CD4-positive, alpha-beta memory T cell (primary cell): ENCODE measurements at places on chromosomes 6 and 20. TPM values are rescaled to one million over a fixed set of nuclear protein-coding genes. Genes with fewer than 3 reads are reported as not detected.

- DNase-seq: no peak
- no peak overlapping the region for H3K4me3 ChIP-seq
- H3K27ac ChIP-seq: no peak overlapping the region
- H3K4me1 ChIP-seq: no peaks in the 10 kb centered on the region
These were observed 28.3 kb upstream of the CSNK2A1 start for GRCh38 chr20:571754-572441.

- H3K27me3 ChIP-seq: no peaks in the 10 kb centered on the region
- DNase-seq: no peak
- no peak overlapping the region for H3K4me3 ChIP-seq
- H3K27ac ChIP-seq: no peak overlapping the region
- no peaks in the 10 kb centered on the region for H3K4me1 ChIP-seq
These were observed 107.0 kb upstream of the EYS start for GRCh38 chr6:65814071-65814470.

DNA sequence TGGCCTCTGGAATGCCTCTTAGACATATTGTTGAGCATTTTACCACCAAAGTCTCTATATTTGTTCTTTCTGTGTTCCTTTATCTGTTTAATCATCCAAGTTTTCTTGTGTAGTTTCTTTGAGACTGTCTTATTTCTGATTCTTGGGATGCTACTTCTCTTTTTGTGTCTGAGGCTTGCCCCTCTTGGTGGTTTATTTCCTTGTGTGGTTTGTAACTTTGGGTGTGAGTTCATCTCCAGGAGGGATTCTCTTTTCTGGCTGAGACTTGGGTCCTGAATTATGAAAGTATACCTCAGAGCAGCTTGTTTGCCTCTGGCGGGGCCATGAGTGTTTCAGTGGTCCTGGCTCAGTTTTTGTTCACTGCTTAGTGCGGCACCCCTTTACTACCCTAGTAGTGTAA, 33.9 kb downstream of the PPARD start:
- H3K4me3 ChIP-seq: no peak overlapping the region
- H3K36me3 ChIP-seq: no peaks in the 10 kb centered on the region
- peaks cover 11% of the 10 kb centered on the region for H3K4me1 ChIP-seq

- H3K36me3 ChIP-seq: no peaks in the 10 kb centered on the region
- DNase-seq: no peak
- H3K4me3 ChIP-seq: no peak overlapping the region
- no peaks in the 10 kb centered on the region for H3K4me1 ChIP-seq
- no peak overlapping the region for H3K27ac ChIP-seq
These were observed 9.0 kb downstream of the RRBP1 start for GRCh38 chr20:17673084-17673483.

RIOK1 gene
- 22.4 TPM for total RNA-seq
